Temporal lobe (tissue), 4 donors: ENCODE measurements at places on chromosomes 5 and 9. TPM values are rescaled to one million over a fixed set of nuclear protein-coding genes. Genes with fewer than 3 reads are reported as not detected.

The IFNK gene
- total RNA-seq, result not detected

The CCDC180 gene
- total RNA-seq, result 10.3 TPM

The RBM22 gene
- 26.1 TPM for total RNA-seq

The RANBP3L gene
- total RNA-seq, result 9.6 TPM

The PCDHA5 gene
- 6.6 TPM for total RNA-seq

The ANGPTL2 gene
- total RNA-seq, result 3.7 TPM

The CNTRL gene
- 12.0 TPM for total RNA-seq

The PLEKHG4B gene
- 4.7 TPM for total RNA-seq

The SAP30L gene
- 25.3 TPM for total RNA-seq

The BNC2 gene
- total RNA-seq, result 1.7 TPM

The CDKN2B gene
- total RNA-seq, result 0.25 TPM

The SLCO6A1 gene
- total RNA-seq, result 0.25 TPM

The RNF183 gene
- not detected for total RNA-seq

The FOXD4 gene
- 0.74 TPM for total RNA-seq

The C9orf153 gene
- 0.25 TPM for total RNA-seq

The PRDM9 gene
- total RNA-seq, result not detected

The CAMK4 gene
- total RNA-seq, result 78.2 TPM

The PPP3R2 gene
- under 0.01 TPM for total RNA-seq

The LEAP2 gene
- total RNA-seq, result 0.74 TPM

The SLC6A19 gene
- total RNA-seq, result under 0.01 TPM

The CATSPER3 gene
- total RNA-seq, result not detected

The OTP gene
- total RNA-seq, result not detected

The UBE2QL1 gene
- total RNA-seq, result 41.6 TPM

The AK6 gene
- total RNA-seq, result 24.3 TPM

The PCDHB5 gene
- total RNA-seq, result 7.6 TPM

The WNT8A gene
- total RNA-seq, result under 0.01 TPM

The TAF11L10 gene
- not detected for total RNA-seq

The LCN15 gene
- not detected for total RNA-seq
